ENCODE measurements at places on chromosomes 12 and 14.
A peak's percentile ranks its signal among the peaks of the same experiment; 100 is the strongest.

DNA sequence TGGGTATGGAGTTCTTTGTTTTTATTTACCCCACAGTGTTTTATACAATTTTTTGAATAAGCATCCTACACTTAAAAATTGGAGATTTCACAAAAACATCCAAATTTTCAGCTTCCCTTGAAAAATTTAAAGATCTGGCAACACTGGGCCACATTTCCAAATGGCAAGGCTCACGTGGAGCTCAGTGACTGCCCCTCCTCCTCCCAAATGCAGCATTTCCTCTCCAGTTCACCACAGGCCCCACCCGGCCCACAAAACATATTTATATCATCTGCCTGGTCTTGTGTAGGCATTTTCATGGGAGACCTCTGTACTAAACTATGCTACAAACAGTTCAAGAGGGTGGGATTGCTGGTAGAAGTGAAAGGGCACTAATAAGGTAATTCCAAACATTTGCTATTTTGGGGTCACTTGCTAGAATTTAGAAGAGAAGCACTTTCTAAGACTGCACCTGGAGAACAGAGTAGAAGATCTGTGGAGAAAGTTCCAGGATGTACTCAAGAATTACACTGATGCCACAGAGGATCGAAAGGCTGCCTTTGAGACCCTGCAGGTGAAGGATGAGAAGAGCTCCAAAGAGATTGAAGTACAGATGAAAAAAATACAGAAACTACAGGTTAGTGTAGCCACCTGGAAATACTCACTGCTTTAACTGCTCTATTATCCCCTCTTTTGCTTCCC is 7.3 kb downstream of the FKBP11 start:
- peak; percentile 58 for DNase-seq

DNA sequence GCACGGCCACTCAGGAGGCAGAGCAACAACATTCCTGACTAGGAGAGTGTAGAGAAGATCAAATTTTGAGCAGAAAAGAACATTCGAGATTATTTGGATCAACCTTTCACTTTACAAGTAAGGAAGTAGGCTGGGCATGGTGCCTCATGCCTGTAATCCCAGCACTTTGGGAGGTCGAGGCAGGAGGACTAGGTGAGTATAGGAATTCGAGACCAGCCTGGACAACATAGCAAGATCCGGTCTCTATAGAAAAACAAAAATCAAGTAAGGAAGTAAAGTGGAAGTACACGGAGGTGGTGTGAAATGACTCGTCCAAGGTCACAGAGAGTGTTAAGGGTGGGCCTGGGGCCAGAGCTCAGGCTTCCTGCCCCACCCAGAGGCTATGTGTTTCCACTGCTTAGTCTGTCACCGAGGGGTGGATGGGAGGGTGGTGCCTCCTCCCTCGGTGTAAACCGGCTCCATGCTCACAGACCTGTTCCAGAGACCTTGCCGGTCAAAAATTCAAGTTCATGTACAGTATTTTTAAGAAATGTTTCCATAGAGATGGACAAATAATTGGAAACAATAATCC is 51.9 kb downstream of the MAP1LC3B2 start:
- DNase-seq = no peak

DNA sequence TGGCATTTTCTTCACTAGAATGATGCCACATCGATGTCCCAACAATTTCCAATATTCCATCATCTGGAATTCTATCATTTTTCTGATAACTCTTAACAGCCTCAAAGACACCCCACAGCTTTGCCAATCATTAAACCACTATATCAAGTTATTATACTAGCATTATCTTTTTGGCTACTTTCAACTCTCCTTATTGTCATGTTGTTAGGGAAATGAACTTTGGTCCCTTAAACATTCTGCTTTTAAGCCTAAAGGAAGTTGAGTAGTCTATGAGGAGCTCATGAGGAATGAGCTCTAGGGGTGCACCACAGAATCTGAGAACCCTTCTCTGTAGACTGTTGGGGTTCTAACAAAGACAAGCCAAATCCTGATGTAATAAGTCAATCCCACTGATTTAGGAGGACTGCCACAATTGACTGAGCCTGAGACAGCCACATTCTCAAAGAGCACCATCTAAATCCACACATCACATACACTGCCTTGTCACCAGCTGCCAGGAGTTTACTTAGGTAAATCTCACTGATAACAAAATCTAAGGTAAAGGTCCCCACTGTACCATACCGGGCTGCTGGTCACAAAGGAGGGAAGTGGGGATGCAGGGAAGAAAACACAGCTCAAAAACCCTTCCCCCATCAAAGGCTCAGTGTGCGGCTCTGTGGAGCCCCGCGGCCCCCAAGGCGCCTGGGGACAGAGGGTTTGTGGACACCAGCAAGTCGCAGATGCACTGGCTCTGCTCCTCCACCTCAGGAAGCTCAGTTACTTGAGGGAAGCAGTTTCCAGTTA is 58.2 kb downstream of the SETD3 start:
- DNase-seq = no peak

DNA sequence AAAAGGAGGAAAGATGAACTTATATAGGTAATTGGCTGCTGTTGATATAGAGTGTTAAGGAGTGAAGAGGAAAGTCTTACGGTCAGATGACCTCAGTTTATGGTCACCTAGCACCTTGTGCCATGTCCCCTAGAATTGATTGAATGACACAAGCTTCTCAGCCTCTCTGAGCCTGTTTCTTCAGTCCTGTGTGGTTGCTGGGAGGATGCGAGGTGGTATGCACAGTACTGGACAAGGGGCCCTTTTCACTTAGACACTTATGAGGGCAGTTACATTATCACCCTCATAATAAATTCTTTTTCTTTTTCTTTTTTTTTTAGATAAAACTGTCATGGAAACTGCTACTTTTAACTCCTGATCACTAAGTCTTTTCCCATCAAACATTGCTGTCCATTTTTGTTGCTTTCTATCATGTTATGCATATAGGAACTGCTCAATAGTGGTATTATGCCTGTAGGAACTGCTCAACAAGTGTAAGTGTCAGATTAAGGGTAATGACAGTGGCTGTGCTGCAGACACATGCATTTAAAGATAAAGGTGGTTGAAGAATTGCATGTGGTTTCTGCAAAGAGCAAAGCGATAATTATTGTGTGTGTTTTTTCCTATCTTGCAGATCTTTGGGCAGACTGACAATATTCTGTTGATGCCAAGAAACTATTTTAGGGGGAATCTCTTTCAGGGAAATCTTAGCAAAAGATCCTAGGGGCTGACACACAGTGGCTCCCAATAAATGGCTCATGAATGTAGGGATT is 11.6 kb downstream of the ANO6 start:
- no peak for DNase-seq

Data from myocyte (in vitro differentiated cells).